DMS79 (cell line): ENCODE measurements at places on chromosomes 13 and 19.

- DNase-seq, result no peak
These were observed 17.4 kb downstream of the PPFIA3 start for GRCh38 chr19:49136771-49137171.

DNA sequence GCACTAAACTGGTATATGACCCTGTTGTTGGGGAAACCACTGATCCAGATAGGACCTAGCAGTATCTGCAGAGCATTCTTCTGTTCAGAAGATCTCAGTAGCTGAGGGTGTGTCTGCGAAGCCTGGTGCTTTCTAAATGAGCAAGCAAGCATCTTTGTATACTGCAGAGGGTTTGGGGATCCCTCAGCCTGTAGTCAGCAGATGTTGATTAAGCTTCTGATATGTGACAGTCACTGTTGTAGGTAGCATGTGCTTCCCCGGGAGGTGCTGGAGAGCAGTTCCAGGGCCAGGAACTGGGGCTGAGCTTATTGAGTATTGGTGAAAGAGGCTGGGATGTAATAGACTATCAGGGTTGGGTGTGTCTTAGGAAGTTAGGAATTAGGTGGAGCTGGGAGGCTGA, 1.5 kb downstream of the SCAF1 start:
- DNase-seq, result no peak

GRCh38 chr13:81001828-81002385, 661.0 kb upstream of the SPRY2 start:
- DNase-seq, result no peak

GRCh38 chr13:93254775-93255174, 28.2 kb downstream of the GPC6 start:
- no peak for DNase-seq

- no peak for DNase-seq
These were observed 299.8 kb downstream of the KLF5 start for GRCh38 chr13:73358606-73359095.

DNA sequence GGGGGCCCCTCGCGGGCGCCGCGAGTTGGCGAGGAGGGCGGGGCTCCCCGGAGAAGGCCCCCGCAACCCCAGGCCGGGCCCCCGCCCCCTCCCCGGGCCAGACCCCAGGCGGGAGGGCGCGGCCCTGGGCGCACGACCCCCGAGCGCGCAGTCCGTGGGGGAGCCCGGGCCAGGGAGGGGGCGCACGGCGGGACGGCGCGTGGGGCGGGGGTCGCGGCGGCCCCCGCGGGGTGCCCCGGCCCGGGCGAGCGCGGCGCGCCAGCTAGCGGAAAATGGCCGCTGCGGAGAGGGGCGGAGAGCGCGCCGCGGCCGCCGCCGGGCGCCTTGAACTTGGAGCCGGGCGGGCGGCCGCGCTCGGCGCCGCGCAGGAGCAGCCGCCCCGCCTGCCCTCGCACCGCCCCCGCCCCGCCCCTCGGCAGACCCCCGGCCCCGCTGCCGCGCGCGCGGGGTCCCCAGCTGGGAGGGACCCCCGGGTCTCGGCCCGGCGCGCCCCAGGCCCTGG, 6.4 kb upstream of the NFIC start:
- no peak for DNase-seq

- DNase-seq, result no peak
These were observed 91.6 kb downstream of the RYR1 start for GRCh38 chr19:38524994-38525634.

DNA sequence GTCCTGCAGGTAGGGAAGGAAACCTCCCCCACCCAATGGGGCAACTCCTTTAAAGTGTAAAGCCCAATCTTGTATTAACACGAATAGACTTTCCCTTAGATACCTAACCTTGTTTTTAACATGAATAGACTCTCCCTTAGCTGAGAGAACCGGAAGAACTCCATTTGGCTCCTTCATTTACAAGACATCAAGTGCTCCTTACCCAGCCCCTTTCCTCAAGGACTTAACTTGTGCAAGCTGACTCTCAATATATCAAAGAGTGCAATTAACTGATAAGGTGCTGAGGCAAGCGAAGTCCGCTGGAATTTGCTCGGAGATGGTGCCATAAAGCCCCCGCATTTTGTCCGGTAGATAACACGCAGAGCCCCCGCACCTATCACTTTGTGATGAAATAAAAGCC, 9.9 kb upstream of the ZNF90 start:
- no peak for DNase-seq

GRCh38 chr13:52053460-52053859, 29.0 kb downstream of the UTP14C start:
- no peak for DNase-seq

GRCh38 chr13:110664673-110665072, 41.2 kb downstream of the CARS2 start:
- DNase-seq, result no peak

- DNase-seq, result no peak
These were observed 7.0 kb downstream of the ABHD8 start for GRCh38 chr19:17296273-17296672.

GRCh38 chr19:35645680-35646511, 2.2 kb upstream of the COX6B1 start:
- no peak for DNase-seq

GRCh38 chr19:40281381-40282208, 3.5 kb downstream of the AKT2 start:
- DNase-seq, result no peak

DNA sequence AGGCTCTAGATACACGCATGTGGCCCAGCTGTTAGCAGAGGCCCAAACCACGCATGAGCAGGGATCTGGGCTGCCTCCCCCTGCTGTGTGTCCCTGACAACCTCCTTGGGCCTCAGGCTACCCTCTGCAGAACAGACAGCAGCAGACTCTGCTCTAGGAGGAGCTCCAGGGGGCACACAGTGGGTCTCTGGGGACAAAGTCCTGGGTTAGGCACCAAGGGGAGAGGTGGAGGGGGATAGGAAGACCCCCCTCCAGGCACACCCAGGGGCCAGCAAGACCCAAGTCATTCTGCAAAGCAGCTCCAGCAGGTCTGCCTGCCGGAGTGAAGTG, 8.0 kb downstream of the TINCR start:
- DNase-seq, result no peak
